Fibroblast of skin of scalp (primary cell): ENCODE measurements at places on chromosomes 12 and 14.

GRCh38 chr12:65962036-65962430, 137.8 kb downstream of the HMGA2 start:
- DNase-seq = no peak

DNA sequence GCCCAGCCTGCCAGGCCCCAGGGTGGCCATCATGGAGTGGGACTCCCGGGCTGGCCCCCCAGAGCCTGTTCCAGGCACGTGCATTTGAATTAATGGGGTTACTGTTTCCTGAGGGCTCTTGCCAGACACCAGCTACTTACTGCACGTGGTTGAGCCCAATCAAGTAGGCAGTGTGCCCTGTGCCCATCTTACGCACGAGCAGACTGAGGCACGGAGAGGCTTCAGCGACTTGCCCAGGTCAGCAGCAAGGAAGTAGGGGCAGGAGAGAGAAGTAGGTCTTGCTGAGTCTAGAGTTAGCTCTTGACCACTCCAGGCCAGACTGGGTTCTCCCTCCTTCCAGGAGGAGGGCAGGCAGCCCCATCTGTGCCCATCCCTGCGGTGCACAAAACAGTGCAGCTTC, 67.7 kb downstream of the DIO3 start:
- DNase-seq = no peak

GRCh38 chr12:20950248-20950647, 139.7 kb downstream of the SLCO1B3 start:
- DNase-seq = peak; percentile 27

- no peak for DNase-seq
Measured at GRCh38 chr12:3564411-3564810, 73.4 kb downstream of the PRMT8 start.

- DNase-seq = peak; percentile 76
Measured at GRCh38 chr12:102023343-102023930, 38.4 kb downstream of the WASHC3 start.

GRCh38 chr12:58608711-58609110, 311.6 kb downstream of the LRIG3 start:
- peak; percentile 6 for DNase-seq

GRCh38 chr14:60723116-60723906, 840 bp downstream of the SIX4 start:
- peak; percentile 56 for DNase-seq

DNA sequence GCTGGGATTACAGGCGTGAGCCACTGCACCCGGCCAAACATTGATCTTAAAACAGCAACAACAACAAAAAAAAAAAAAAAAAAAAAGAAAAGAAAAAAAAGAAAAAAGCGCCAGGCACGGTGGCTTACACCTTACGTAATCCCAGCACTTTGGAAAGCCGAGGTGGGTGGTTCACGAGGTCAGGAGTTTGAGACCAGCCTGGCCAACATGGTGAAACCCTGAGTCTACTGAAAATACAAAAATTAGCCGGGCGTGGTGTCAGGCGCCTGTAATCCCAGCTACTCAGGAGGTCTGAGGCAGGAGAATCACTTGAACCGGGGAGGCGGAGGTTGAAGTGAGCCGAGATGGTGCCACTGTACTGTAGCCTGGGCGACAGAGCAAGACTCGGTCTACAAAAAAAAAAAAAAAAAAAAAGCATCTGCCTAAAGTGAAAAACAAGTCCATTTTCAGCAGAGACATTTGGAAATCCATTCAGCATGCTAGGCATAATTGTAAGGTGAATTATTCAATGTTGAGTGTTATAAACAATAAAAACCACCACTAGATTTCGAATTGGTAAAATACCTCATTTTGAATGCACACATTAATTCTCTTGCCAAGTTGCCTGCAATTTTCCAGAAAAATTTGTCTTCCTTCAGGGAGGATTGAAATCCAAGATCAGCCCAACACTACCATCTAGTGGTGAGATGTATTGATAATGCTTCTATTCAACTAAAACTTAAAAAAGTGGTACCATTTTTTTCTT, 8.0 kb upstream of the CERS5 start:
- peak; percentile 80 for DNase-seq

GRCh38 chr14:61037215-61037614, 56.2 kb downstream of the SLC38A6 start:
- peak; percentile 42 for DNase-seq

DNA sequence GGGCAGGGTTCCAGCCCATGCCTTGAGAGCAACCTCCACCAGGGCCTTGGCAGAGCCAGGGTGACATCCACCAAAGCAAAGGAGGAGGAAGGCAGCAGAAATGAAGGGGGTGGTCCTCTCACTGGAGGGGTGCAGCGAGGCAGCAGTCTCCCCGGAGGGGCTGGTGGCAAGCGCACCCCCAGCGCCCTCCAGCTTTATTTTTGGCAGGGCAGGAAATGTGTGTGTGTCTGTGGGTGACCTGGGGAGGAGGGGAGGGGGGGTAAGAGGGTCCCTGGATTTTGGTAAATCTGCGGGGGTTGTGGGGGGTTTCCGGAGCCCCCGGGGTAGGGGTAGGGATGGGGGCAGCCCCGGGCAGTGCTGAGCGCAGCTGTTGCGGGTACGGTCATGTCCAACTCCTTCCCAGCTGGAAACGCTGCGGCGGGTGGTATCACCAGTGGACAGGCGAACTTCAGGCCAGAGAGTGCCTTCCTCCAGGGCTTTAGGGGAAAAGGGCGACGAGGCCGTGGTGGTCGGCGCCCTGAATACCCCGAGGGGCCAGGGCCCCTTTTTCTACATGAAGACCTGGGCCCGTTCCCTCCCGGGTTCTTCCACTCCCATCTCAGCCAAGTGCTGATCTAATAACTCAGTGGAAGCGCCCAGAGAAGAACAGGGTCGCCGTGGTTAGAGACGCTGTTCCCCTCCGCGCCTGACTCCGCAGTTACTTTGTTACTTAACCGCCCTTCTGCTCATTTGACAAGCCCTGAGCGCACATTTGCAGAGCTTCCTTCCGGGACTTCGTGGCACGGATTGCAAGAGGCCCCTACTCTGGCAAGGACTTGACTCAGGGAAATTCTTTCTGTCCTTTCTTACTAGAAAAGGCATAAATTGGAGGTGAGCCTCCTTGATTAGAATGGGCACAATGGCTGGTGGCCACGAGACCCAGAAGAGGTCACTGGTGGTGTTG, 55.2 kb downstream of the FOS start:
- no peak for DNase-seq

DNA sequence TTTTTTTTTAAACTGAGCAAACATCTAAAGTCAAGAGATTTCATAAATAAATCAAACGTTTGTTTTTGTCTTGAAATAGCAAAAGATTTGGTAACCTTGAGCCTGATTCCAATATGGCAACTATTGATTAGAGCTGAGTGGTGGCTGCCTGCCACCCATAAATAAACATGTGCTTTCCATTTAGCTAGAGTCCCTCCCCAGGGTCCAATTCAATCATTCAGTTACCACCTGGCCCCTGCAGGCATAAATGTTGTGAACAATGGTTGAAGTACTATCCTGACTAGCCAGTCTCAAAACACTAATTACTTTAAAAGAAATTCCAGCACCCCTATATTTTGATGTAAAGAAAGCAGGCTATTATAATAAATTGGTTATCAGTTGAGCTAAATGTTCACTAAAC, 129.7 kb upstream of the GRIP1 start:
- no peak for DNase-seq

DNA sequence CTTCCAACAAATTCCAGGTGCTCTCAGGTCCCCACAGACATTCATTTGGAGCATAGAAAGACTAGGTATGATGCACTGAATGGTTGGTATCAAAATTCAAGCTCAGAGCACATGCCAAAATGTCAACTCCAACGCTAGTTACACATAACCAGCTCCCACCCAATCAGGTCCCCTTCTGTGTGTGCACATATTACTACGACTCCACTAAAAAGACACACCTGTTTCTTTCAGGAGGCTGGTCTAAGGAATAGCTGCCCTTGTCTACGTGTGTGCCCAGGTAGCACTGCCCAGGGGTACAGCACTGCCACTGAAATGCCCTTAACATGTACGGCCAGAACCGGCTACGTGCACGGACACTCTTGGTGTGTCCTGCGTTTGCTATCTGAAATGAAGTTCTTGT, 138.1 kb downstream of the KCNK10 start:
- DNase-seq = no peak

GRCh38 chr14:103854017-103854808, 6.8 kb upstream of the PPP1R13B start:
- DNase-seq = no peak

GRCh38 chr12:50927766-50928224, 24.5 kb upstream of the HIGD1C start:
- DNase-seq = no peak

- peak; percentile 78 for DNase-seq
Measured at GRCh38 chr12:131860472-131861260, 32.5 kb downstream of the MMP17 start.

GRCh38 chr12:57194253-57194652, 22.3 kb upstream of the NXPH4 start:
- DNase-seq = no peak

- peak; percentile 2 for DNase-seq
Measured at GRCh38 chr12:61821381-61821780, 438.8 kb upstream of the USP15 start.
